ENCODE measurements at places on chromosomes 2 and 18. TPM values are rescaled to one million over a fixed set of nuclear protein-coding genes. Genes with fewer than 3 reads are reported as not detected.

SMPD4 gene
- total RNA-seq: 20.9 TPM

ERBB4 gene
- 1.5 TPM for total RNA-seq

QPCT gene
- 6.2 TPM for total RNA-seq

ZNF385B gene
- total RNA-seq: 0.65 TPM

FLACC1 gene
- total RNA-seq: 2.1 TPM

ARL4C gene
- 24.6 TPM for total RNA-seq

HNRNPLL gene
- 38.2 TPM for total RNA-seq

MYOM1 gene
- 3.7 TPM for total RNA-seq

LYG1 gene
- total RNA-seq: 1.8 TPM

ASB18 gene
- total RNA-seq: not detected

ELOA2 gene
- total RNA-seq: not detected

TM4SF20 gene
- total RNA-seq: 0.22 TPM

CRYGC gene
- not detected for total RNA-seq

HOXD4 gene
- total RNA-seq: 1.5 TPM

ANKRD44 gene
- total RNA-seq: 30.3 TPM

ARHGEF33 gene
- total RNA-seq: 3.1 TPM

FARP2 gene
- total RNA-seq: 49.1 TPM

PLEK gene
- total RNA-seq: 33.6 TPM

GPAT2 gene
- total RNA-seq: 6.2 TPM

PPP4R1 gene
- 90.6 TPM for total RNA-seq

CMPK2 gene
- 17.1 TPM for total RNA-seq

MALL gene
- 8.0 TPM for total RNA-seq

ICOS gene
- 0.19 TPM for total RNA-seq

C2orf76 gene
- 6.8 TPM for total RNA-seq

TRPM8 gene
- total RNA-seq: 1.7 TPM

ATP8B1 gene
- total RNA-seq: 8.6 TPM

SDC1 gene
- total RNA-seq: 27.5 TPM

GPR55 gene
- 0.17 TPM for total RNA-seq

TUBB8B gene
- total RNA-seq: not detected

FAHD2B gene
- total RNA-seq: 11.2 TPM

MOB1A gene
- total RNA-seq: 112 TPM

SIX3 gene
- not detected for total RNA-seq

ANKRD30BL gene
- total RNA-seq: not detected

SLC30A3 gene
- total RNA-seq: not detected

KCNG3 gene
- total RNA-seq: 0.22 TPM

NETO1 gene
- 16.8 TPM for total RNA-seq

ANO7 gene
- 0.66 TPM for total RNA-seq

PRKAG3 gene
- not detected for total RNA-seq

PPP1R1C gene
- 7.9 TPM for total RNA-seq
